NCI-H187 (cell line): ENCODE measurements at places on chromosomes 7 and 10.

- DNase-seq: no peak
Observed at GRCh38 chr10:5805711-5806110, 7.5 kb downstream of the GDI2 start.

- no peak for DNase-seq
Observed at GRCh38 chr10:113788604-113789083, 37.2 kb downstream of the PLEKHS1 start.

- no peak for DNase-seq
Observed at GRCh38 chr10:88409236-88409635, 173.9 kb downstream of the RNLS start.

- no peak for DNase-seq
Observed at GRCh38 chr7:141884539-141885225, 31.5 kb upstream of the OR9A4 start.

- DNase-seq: no peak
Observed at GRCh38 chr7:124688991-124689390, 76.6 kb downstream of the GPR37 start.

GRCh38 chr7:117041007-117041406 is 87.7 kb downstream of the ST7 start:
- DNase-seq: no peak

GRCh38 chr10:110457851-110458250 is 39.9 kb upstream of the DUSP5 start:
- no peak for DNase-seq

DNA sequence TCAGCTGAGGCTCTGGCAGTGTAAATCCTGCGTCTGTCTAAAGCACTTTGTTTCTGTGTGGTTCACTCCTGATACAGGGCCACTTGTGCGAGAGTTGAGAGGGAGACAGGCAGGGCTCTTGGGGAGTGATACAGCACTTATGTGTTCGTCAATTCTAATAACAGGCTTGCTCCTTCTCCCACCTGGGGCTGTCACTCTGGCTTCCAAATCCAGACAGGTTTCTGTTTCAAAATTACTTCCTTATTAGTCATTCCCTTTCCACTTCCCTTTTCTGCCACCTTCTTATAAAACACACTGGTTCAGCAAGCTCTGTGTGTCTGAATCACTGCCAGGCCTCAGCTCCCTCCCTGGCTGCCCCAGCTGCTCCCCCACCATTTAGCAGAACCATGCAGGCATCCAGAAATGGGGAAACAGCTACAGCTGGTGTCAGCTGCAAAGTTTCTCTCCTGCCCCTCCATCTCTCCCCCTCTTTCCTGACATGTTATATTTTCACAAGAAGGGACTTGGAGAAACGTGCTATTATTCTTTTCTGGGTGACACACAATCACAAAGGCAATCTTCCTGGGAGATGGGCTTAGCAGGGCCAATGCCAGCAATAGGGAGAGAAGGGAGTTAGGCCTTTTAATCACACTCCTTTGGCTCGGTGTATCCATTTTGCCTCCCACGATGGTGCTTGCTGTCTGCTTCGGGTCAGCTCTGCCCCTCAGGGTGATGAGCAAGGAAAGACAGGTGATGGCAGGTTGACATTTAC is 58.4 kb upstream of the ZNRF2 start:
- peak; percentile 21 for DNase-seq

GRCh38 chr10:7354330-7355047 is 56.3 kb downstream of the SFMBT2 start:
- DNase-seq: no peak

DNA sequence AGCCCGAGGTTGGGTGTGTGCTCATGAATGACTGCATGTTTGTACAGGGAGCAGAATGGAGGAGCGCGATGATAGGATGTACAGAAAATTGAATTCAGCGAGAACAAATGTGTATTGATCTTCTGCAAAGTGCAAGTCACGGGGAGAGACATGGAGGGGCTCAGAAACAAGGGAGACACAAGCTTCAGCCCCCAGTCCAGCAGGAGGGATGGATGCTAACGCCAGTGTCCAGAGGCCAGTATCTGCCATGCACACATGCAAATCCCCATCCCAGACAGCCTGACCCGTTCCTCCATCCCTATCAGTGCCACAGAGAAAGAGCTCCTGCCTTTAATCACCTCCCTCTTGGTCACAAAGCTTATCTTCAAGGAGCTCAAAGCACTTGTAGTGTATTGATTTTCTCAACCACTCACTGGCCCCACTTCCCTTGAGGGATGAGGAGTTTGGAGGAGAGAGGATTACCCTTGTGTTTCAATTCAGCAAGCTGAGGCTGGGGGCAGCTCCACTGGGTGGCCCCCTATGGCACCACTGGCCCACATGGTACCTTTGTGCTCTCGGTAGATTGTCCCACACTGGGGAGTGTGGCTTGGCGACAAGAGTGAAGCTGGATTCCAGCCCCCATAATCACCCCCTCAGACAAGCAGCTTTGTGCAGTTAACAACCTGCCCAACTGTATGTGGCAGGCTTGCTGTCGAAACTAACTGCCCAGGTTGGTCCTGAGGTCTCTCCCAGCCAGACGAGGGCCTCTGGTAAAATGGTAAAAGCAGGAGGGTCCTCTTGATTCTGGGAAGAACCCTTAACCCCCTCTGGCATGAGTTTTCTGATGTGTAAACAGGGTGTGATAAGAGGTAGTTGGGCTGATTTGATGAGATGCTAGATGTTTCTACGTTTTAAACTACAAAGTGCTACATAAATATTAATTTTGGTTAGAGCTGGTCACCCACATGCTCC is 151.6 kb upstream of the UNC5B start:
- no peak for DNase-seq

DNA sequence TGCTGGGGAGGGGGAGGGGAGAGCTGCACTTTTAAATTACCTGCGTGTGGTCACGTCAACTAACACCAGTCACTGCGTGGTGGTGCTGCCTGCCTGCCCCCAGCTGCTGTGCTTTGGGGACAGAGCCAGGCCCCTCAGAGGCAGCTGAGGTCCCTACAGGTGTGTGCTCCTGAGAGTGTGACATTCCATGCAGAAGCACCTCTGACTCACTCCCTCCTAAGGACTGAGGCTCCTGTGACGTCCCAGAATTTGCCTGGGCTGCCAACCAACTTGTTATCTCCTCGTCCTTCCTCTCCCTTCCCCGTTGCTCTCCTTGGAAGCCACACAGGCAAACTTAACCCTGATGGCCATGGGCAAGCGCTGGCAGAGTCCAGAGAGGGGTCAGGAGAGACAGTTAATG is 563.0 kb downstream of the PARD3 start:
- DNase-seq: no peak

GRCh38 chr7:27585781-27586447 is 76.8 kb downstream of the HIBADH start:
- no peak for DNase-seq

DNA sequence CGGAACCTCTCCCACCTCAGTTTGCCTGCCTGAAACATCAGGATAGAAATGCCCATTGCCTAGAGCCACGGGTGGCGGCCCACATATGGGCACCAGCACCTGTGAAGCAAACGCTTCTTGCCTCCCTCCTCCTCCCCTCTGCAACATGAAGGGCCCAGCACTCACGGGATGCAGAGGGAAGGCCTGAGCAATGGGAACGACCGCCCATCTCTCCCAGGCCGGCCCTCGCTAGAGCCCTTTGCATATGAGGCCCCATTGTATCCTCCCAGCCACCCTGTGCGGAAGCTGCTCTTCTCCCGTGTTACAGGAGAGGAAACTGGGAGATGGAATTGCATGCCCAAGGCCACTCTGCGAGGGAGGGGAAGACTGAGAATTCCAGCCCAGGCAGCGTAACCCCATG is 88.2 kb downstream of the RGS10 start:
- DNase-seq: no peak

DNA sequence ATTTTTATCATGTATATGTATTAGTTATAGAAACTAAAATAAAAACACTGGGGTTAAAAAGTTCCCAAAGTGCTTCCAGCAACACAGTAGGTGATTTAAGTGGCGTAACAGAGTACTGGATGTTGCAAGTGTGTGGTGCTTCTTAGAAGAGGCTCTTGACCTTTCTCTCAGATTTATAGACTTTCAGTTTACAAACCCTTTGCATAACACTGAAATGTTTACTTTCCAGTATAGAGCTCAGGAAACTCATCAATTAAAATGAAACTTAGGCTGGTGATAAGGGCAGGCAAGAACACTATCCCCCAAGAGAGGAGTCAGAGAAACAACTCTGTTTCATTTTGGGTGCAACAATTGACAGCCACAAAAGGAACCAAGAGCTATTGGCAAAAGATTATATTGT is 27.5 kb upstream of the SMC3 start:
- DNase-seq: no peak

GRCh38 chr7:124930173-124930623 is 573 bp upstream of the POT1 start:
- DNase-seq: no peak

GRCh38 chr10:88117869-88118632 is 254.6 kb downstream of the PTEN start:
- no peak for DNase-seq

DNA sequence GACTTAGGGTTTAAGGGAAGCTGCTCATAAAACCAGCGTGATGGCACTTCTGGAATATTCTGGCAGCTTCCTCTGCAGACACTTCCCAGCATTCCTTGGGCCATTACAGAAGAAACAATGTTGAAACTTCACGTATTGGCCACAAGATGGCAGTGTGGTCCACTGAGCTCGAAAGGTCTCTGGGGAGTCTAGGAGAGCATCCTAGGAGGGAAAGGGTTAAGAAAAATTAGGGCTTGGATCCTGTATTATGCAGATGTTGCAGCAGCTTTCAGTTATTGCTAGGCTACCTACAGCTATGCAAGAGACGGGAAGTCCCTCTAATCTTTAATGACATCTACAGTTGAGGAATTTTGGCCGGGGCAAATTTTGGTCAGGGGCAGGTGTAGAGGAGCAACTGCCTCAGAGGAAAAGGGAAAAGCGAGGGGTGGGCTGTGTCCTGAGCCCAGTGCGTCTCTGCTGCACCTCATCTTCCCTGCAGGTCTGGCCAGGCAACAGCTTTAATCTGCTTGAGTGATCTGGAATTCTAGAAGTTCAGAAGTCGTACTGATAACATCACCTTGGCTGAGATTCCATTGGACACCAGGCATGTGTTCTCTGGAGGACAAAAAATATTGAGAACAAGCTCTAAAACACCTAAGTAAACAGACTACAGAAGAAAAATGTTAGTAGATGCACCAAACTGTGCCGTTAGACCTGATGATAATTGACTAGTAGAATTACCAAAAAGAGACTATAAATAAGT is 220.8 kb upstream of the PRSS58 start:
- no peak for DNase-seq

DNA sequence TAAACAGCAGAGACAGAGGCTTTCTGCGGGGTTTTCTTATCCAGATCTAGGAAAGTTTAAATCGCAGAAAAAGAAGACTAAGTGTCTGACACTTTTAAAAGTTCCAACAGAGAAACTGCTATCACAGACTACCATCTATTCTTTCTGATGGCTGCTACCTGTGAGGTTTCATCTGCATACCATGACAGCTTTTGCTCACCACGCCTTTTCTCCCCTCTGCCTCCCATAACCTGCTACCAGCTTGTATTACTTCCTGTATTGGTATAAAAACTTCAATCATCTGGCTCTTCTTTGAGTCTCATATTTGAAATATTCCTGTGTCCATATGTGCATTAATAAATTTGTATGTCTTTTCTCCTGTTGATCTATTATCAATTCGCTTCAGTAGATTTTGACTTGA is 34.1 kb upstream of the RTKN2 start:
- no peak for DNase-seq

GRCh38 chr7:52410032-52410431 is 625.4 kb upstream of the POM121L12 start:
- no peak for DNase-seq

DNA sequence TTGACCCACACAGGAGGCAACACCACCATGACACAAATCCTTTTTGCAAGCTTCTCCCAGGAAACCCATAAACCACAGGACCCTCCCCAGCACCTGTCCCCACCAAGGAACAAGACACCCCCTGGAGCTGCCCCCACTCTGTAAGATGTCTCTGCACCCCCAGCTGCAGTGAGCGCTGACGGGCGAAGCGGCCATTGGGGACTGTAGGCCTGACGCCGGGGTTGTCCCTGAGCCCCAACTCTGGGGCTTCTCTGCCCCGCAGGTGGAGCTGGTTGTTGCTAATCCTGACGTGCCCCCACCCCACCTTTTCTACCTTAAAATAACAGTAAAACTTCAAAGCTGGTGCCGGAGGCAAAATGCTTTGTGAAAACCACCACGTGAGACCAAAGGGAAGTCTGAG is 94.7 kb upstream of the PPP2R2D start:
- no peak for DNase-seq

DNA sequence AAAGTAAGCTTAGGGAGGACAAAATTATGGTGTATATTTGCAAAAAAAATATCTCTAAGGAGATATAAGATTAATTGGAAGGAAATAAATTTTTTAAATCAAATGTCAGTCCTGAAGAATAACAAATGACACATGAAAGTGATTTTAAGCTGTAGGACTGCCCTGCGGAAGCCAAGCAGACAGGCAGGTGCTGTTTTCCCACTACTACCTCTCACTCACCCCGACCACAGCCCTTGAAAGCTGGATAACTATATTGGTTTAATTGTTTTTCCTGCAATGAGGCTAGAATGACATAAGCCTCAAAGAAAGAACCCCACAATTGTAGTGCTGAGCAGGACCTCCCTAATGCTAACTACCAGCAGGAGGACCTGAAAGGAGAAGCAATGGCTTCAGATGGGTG is 68.6 kb upstream of the VIPR2 start:
- DNase-seq: no peak

- no peak for DNase-seq
Observed at GRCh38 chr7:95867309-95867708, 95.0 kb downstream of the DYNC1I1 start.

GRCh38 chr10:27030060-27030459 is 70.2 kb downstream of the ANKRD26 start:
- DNase-seq: no peak

DNA sequence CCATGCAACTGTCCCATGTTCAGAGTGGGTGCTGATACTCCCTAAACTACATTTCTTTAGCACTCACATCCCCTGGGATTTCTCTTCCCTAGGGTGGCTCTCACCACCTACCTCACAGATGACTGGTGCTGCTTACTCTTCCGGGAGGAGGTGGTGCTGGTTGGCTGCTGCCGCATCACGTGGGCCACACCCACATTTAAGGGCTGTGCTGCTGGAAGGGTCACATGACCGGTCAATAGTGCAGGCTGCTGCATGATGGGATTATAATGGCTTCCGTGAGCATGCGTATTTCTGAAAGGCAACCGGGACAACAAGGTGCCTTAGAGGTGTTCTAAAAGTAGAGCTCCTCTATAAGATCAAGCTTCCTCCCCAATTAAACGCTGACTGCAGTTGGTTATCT is 76.8 kb downstream of the CLEC2L start:
- no peak for DNase-seq

GRCh38 chr7:158404031-158404761 is 183.4 kb downstream of the PTPRN2 start:
- no peak for DNase-seq
